ENCODE measurements at places on chromosomes 6 and 20.

- DNase-seq = no peak
These were observed 10.8 kb downstream of the SIM1 start for GRCh38 chr6:100453701-100454521.

DNA sequence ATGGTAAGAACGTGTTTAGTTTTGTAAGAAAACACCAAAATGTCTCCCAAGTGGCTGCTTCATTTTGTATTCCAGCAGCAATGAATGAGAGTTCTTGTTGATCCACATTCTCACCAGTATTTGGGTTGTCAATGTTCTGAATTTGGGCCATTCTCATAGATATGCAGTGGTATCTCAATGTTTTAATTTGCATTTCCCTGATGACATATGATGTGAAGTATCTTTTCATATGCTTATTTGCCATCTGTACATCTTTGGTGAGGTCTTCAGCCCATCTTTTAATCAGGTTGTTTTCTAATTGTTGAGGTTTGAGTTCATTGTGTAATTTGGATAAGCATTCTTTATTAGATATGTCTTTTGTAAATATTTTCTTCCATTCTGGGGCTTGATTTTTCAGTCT, 436.8 kb upstream of the IRAK1BP1 start:
- DNase-seq = no peak

DNA sequence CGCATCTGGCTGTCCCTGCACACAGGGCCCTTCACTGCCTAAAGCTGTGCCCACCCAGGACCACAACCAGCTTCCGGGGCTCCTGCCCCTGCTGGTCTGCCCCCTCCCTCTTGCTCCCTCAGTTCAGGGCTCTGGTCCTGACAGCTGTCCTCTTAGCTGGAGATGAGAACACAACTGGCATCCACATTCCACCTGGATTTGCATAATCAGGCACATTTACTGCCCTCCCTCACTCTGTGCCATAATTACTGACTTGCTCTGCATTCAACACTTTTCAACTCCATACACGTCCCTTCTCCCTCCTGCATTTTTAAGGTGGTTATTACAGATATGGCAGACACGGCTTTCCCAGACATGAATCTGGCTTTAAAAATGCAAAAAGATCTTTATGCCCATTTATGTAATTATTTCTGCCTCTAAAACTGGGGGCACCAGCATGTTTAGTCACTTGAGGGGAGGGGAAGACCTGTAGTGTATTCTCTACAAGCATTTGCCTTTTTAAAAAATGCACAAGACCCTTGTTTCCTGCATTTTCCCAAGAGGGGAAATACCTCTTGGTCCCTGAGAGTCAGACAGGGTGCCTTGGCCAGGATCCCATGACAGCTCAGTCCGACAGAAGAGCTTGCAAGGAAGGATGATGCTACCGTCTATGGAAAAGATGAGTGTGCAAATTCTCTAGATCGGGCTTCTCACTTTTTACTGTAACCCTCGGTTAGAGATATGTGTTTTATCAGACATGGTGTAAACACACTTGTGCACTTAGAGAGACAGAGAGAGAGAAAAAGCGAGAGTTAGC, 401.8 kb downstream of the PREX1 start:
- no peak for DNase-seq

GRCh38 chr6:126127659-126128058, 141.3 kb downstream of the TRMT11 start:
- no peak for DNase-seq

GRCh38 chr6:129321303-129321702, 388.7 kb downstream of the ARHGAP18 start:
- no peak for DNase-seq

- no peak for DNase-seq
These were observed 492.4 kb downstream of the PKHD1 start for GRCh38 chr6:51594981-51595380.

GRCh38 chr6:106486236-106486635, 125.7 kb downstream of the CRYBG1 start:
- DNase-seq = no peak

- no peak for DNase-seq
These were observed 177.8 kb downstream of the CDKAL1 start for GRCh38 chr6:20712011-20712410.

- no peak for DNase-seq
These were observed 219.0 kb downstream of the TTLL2 start for GRCh38 chr6:167543602-167544497.

DNA sequence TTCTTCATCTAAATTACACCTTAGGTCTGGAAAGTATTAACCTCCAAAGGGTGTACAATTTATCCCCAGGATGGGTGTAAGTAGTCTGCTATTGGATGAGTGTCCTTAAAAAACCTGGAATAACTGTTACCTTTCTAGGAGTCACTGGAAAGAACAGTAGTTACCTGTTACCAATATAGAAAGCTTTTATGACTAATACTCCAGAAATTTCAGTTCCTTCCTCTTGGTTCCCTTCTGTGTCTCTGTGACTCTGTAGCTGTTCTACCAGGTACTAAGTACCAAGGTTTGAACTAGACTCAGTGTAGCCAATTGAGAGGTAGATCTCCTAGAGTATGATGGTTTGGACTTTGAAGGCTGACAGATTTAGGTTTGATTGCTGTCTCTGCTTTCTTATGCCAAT, 47.0 kb upstream of the TBX18 start:
- DNase-seq = no peak

DNA sequence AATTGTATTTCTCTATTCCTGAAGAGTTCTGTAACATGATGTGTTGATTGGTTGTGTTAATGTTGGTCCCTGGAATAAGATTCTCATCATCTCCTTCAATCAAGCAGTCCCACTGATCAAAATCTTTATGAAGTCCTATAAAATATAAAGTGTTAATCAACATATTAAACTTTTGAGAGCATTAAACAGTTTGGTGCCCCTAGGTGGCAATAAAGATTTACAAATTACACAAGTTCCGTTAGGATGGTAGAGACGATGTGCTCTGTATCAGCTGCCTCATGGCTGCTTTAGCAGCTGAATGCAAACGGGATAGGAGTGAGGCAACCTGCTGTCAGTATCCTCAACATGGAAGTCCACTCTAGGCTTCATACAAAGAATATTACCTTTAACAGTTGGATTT, 16.9 kb downstream of the TDRD6 start:
- no peak for DNase-seq

GRCh38 chr20:3158968-3159431, 665 bp downstream of the FASTKD5 start:
- no peak for DNase-seq

GRCh38 chr6:37691904-37692806, 5.5 kb downstream of the MDGA1 start:
- DNase-seq = peak; percentile 80

- peak; percentile 66 for DNase-seq
These were observed 39.8 kb upstream of the ARHGAP18 start for GRCh38 chr6:129749749-129750120.

DNA sequence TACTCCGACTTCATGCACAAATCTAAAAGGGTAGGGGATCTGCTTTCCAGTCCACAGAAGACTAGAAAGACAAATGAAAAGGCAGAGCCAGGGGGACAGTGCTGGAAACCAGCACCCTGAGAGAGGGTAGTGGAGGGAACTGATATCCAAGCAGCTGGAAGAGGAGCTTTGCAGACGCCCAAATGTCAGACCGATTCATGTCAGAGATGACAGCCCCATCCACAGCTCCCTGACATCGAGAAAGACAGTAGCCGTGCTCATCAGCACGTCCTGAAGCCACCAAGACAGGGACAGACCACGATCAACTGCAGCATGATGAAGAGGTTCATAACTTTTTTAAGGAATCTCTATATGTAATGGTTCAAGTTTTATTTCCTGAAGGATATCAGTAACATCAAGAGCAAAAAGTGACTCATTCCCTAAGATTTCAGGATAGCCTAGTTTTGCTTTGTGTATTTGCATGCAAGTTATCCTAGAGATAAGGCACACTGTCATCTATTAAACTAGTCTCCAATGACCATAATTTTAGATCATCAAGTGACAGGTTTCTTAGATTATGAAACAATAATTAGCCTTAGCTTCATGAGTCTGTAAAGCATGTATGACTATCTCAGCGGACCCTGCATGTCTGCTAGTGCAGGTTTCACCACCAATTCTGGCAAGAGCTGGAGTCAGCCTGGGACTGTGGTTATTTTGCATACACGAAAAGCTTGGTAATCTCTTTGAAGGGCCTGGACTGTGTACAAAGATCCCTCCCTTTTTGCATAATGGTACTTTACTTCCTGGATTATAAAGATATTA, 43.0 kb downstream of the PRDM1 start:
- DNase-seq = no peak

DNA sequence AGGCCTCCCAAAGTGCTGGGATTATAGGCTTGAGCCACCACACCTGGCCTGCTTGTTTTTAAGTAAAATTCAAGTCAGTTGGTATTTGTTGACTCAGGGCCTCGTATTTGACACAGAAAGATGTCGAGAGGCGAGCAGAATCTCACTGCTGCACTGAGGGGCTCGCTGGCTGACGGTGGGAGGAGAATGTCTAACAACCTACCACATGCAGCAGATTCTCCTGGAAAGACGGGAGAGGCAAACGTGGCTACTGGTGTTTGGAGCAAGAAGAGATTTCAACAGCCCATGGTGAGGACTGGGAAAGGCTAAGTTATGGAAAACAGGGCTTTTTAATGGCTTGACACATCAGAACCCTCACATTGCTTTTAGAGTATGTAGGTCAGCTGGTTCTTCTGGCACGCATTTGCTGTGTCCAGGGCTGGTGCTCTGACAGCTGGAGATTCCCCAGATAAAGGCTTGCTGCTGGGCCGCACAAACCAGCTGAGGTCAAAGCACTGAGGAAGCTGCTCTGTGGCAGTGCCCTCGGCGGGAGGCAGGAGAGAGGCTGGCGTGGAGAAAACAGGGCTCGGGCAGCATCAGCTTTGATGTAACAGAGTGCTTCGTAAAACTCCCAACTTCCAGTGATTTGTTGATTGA, 84.2 kb upstream of the FRMD1 start:
- no peak for DNase-seq

- no peak for DNase-seq
These were observed 92.5 kb downstream of the TBXT start for GRCh38 chr6:166075186-166075585.

- DNase-seq = no peak
These were observed 10.5 kb downstream of the BCL2L1 start for GRCh38 chr20:31712112-31712553.

DNA sequence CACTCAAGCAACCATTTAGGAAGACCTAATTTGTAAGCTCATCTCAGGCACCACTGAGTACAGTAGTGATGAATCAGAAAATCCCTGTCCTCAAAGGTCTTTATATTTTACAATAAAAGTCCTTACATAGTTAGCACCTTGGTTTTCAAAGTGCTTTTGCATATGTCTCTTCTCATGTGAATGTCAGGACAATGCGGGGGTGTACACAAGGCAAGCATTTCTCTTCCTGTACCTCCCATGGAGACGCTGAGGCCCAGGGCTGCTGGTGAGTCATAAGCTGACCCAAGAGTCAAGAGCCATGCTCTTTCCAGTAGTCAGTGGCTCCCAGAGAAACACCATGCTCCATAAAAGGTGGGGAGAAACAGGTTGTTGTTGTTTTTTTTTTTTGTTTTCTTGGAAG, 174.0 kb downstream of the GJA10 start:
- no peak for DNase-seq

- no peak for DNase-seq
These were observed 18.1 kb upstream of the ASCC3 start for GRCh38 chr6:100899202-100899601.

- DNase-seq = no peak
These were observed 1567.8 kb upstream of the DEFB115 start for GRCh38 chr20:29689411-29690225.

DNA sequence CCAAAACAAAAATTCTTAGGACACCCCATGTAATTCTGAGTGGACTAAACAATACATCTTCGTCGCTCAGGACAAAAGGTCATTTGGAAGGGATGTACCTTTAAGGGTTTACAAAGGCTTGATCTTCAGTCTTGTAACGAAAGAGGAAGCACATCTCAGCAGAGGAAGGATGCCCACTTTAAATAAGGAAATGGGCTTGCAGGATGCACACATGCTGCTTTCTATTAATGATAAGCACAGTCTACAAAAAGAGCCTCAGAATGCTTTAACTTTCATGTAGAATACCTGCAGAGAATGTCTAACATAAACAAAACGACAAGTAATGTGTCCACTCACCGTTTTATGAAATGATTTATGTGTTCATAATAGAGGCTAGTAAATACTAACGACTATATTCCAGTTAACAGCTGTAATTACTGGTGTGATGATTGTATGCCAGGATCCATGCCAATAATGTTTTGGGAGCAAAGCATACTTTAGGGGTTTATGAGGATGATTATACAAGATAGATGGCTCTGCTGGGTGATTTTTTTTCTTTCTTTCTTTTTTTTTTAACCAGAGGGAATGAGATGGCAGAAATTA, 216.9 kb downstream of the GMDS start:
- no peak for DNase-seq

DNA sequence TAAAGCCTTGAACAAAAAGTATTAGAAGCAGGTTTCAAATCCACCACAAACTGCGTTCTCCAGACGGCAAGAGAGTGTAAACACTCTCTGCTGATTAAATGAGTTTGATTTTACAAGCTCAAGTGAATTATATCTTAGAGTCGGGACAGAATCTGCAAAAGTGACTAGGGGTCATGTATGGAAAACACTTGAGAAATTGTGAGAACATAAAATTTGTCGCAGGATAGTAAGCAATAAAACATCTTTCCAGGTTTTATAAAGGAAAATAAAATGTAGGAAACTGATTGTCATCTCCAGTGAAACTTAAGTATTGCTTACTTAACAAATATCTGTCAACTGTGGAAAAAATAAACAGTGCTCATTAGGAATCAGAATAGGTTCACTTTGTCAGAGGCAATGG, 374.2 kb downstream of the ARHGAP18 start:
- DNase-seq = no peak

- no peak for DNase-seq
These were observed 356.6 kb upstream of the RSPO3 start for GRCh38 chr6:126761854-126762253.

DNA sequence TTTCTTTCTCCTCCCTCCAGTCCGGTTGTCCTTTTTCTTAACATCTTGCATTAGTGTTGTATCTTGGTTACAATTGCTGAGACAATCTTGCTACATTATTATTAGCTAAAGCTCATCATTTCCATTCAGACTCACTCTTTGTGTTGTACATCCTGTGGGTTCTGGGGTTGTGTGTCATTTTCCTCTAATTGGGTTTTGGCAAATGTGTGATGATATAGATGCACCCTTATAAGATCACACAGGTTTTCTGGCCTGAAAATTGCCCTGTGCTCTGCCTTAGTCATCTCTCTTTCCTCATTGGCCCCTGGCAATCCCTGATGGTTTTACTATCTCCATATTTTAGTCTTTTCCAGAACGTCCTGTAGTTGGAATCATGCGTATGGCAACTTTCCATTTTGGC, 60.1 kb downstream of the PPP1R14C start:
- peak; percentile 0 for DNase-seq

GRCh38 chr6:88843040-88843439, 120.4 kb downstream of the RNGTT start:
- no peak for DNase-seq

DNA sequence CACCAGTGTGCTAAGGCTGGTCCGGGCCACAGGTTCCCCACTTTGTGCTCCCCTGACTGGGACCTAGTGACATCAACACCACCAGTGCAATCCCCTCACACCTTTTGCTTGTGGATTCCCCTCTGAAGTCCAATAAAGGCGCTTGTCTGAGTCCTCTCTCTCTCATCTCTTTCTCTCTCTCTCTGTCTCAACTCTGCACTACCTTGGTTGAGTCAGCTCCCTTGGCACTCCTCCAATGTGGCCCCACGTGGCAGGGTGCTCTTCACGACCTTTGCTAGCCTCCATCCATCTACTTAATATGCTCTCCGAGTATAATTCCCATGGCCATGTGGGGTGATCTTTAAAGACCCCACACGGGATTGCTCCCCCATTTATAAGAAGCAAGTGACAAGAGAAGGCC, 385.0 kb downstream of the CD83 start:
- no peak for DNase-seq

- no peak for DNase-seq
These were observed 380.1 kb upstream of the SOX4 start for GRCh38 chr6:21213492-21213891.

Measured in CD4-positive, alpha-beta memory T cell (primary cell).